ENCODE measurements at places on chromosomes 3 and 15.

GRCh38 chr15:77285057-77285997, 134.6 kb downstream of the PEAK1 start:
- no peak for DNase-seq

DNA sequence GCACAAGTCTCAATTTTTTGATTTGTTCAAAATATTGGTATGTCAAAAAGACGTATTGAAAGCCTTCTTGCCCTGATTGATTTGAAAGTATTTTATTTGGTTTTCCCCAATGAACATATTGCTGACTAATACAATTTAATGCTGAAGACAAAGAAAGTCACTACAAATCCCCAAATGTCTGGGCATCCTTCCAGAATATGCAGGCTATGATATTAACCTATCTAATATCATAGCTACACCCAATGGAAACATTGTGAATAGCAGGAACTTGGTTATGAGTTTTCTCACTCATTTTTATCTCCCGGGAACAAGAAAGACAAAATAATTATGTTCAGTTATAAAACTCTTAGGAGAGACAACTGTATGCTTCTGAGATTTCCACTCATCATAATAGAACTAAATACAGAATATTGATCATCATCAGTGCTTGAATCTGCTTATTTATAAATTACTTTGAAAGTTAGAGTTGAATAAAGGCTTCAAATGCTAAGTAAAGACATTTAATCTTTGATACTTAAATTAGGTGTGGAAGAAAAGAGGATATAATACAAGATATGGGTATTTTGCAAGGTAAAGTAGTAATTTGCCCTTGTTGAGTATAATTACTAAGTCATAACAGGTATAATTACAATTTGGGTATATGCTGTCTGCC, 483.9 kb downstream of the RBMS3 start:
- no peak for DNase-seq

DNA sequence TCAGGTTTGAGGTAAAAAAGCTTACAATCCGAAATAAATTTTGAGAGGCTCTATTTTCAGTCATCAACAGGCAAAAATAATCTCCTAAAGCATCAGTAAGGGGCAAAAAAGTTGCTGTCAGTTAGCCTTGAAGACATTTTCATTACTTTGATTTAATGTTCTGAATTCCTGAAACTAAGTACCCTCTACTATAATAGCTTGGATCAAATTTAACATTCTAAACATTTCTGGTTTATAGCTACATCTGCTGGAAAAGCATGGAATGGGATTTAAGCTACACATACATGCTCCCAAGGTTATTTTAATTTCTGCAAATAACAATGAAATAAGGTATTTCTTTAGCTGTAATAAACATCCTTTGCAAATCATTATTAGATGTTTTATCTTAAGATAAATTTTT, 245.4 kb downstream of the ULK4 start:
- DNase-seq, result no peak

DNA sequence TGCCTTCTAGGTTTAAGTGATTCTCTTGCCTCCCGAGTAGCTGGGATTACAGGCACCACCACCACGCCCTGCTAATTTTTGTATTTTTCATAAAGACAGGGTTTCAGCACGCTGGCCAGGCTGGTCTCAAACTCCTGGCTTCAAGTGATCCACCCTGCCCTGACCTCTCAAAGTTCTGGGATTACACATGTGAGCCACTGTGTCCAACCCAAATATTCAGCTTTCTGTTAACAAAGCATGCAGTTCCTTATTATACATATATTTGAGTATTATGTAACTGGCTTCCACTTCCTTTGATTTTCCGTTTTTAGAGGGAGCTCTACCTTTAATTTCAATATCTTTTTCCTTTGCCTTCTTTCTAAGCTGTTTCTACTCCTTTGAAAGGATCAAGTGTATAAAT, 26.1 kb downstream of the TSC22D2 start:
- no peak for DNase-seq

GRCh38 chr3:99907959-99908544, 90.4 kb downstream of the CMSS1 start:
- no peak for DNase-seq

DNA sequence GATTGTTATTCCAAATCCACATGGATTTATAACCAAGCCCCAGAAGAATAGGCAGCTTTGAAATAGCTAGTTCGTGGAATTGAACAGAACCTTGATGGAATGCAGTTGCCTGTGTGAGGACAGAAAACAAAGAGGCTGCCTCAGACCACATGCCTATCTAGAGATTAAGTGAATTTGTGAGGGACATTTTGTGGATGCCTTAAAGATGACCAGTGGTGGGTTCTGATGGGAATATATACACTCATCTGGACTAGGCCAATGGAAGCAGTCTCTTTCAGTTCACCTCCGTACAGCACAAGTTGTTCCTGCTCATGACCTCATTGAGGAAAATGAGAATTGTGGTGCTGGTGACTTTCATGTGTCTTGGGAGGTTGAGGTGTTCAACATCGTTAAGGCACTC, 63.2 kb upstream of the PYDC2 start:
- no peak for DNase-seq

DNA sequence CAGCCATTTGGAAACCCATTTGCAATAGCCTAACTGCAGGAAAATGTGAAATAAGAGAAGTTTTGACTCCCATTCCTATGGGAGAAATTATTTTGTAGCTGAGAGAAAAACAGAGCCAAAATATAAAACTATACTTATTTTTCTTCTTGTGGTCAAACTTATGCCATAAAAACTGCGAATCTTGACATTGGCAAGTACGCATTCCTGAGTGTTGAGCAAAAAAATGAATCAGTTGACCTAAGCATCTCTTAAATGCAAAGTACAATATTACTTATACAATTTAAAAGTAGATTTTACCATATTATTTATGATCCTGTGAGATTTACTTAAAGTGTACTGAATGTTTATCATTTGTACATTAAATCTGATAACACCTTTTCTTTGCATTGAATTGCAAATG, 50.1 kb upstream of the CMC1 start:
- no peak for DNase-seq

GRCh38 chr15:88725305-88726210, 77.7 kb upstream of the ACAN start:
- no peak for DNase-seq

DNA sequence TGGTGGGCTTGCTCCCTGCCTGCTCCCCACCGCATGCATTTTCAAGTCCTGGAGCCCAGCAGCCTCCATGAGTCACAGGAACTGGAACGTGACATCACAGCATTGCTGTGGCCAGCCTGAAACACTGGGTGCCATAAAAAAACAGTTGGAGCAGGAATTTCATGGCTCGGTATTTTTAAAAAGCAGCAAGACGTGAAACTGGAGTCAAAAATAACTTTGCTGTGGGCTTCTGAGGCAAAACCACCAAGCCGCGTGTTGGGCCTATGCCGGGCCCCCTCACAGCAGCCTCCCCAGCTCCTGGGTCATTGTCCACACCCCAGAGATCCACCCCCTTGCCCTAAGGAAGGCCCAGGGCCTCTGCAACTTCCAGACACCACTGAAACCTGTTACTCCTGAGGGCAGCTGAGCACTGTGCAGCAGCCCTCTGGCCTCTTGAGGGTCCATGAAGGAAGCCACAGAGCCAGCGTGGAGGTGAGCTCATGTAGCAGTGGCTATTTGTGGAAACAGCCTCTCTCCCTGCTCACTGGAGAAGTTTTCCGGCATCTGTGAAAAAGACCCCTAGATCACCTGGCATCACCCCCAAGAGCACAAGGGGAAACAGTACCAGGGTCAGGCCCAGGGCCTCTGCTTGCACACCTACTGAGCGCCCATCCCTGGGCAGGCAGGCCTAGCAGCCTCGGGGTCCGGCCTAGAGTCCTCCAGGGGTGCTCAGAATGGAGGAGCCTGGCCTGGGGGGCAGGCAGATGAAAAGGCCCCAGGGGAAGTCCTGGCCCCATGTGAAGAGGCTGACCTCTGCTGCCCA, 34.0 kb upstream of the DUSP7 start:
- no peak for DNase-seq

DNA sequence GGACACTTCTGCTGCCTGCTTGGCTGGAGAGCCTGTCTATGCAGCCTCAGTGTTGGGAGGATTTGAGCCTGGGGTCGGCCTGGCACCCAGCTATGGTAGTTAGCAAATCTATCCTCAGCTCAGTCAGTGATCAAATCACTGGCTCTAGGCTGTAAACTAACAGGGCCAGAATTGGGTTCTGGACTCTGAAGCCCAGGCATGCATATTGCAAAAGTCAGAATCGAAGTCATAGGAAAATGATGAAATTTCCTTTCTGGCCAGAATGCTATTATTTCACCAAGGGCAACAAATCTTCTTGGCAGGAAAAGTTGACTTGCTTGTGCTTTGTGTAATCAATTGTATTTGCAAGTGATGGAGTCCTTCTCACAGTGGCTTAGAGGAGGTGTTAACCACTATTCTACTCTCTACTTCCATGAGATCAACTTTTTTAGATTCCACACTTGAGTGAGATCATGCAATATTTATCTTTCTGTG, 482.6 kb upstream of the TPRG1 start:
- DNase-seq, result no peak

Data from stimulated activated CD4-positive, alpha-beta T cell treated with anti-CD3 and anti-CD28 coated beads, Interleukin-4, amount 100 ng/mL, for 24 hours (primary cell).